HFFc6 (cell line): ENCODE measurements at places on chromosomes 1 and 21.

DNA sequence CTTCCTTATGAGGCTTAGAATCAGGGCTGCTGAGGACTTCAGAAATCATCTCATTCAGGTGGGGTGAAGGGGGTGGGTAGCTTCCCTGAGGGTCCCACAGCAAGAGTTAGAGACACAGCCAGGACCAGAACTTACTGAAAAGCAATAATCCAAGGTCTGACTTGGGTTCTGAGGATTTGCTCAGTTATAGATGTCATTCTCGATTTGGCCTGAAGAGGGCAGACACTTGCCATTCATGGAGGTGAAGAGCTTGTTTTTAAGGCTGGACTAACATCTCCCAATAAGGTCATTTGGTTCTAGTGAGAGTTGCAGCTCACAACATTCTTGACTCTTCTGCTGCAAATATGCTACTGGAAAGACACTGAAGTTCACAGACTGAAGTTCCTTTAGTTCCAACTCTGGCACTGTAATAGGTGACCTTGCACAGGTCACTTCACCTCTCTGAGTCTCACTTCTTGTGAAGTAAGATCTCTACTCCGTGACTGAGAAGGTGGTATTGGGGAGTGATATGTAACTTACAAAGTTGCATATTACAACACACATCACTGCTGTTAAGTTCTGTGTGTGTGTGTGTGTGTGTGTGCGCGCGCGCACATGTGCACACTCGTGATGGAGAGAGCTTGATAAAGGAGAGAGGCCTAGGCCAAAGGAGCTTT is 69.8 kb upstream of the DIRAS3 start:
- DNase-seq, result peak; percentile 78

- no peak for DNase-seq
Measured at GRCh38 chr21:38400195-38400919, 97.9 kb downstream of the ERG start.

- no peak for DNase-seq
Measured at GRCh38 chr1:87329051-87329525, 408 bp downstream of the LMO4 start.

- peak; percentile 43 for DNase-seq
Measured at GRCh38 chr1:117312453-117313138, 54.7 kb upstream of the MAN1A2 start.

DNA sequence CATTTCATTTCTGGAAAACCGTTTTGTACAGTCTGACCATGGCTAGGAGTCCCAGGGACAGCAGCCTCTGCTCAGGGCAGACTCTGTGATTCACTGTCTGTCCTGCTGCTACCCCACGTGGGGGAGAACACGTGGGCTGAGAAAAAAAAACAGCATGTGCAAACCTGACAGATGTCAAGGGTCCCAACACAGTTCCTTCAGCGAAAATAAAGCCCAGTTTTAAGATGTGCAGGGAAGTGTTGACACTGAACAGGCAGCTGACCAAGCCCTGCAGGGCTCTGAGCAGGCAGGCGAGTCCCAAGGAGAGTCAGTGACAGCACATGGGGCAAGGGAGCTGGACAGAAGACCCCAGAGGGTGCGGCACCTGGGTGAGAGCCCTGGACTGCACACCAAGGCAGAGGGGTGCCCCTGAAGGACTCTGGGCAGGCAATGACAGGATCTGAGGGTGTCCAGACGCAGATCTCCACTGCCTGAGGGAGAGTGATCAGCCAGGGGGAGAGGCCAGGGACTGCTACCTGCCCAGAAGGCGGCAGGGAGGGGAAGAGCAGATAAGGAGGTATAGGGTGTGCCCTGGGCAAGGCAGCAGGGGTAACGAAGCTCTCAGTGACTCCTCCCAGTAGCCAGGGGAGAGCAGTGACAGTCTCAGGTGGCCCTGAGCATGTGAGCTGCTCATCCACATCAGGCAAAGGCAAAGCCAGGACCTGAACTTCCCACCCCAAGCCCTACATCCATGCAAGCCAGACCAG is 5.1 kb upstream of the SPATC1L start:
- peak; percentile 39 for DNase-seq
